ENCODE measurements at places on chromosomes 12 and 14. TPM values are rescaled to one million over a fixed set of nuclear protein-coding genes. Genes with fewer than 3 reads are reported as not detected.

DNA sequence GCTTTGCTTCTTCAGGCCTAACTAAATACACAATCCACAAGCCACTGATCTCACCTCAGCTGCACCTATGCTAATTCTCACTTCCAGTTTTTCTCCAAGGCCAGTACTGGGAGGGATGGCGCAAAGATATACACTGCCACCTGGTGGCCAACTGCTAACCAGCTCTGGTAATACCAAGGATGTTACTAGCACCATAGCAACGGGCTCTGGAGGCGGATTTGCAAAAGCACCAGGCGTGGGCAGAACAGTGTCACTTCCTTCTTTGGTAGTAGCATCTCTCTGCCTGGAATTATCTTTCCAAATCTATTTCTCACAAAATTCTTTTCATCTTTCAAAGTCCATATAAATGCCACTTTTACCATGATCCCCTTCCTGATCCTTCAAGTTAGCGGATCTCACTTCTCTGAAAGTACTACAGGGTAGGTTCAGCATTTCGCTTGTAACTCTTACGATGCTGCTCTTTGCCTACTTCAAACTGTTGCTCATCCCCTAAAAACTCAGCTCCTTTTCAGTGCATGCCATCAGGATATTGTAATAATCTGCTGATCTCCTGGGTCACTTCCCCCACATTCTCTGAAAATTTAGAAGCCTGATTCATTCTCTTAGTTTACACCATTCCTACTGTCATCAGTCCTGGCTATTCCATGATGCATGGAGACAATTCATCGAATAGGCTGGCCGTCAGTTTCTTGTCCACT is 37.1 kb upstream of the FOXJ2 start:
- DNase-seq, result peak; percentile 87
- H3K27ac ChIP-seq, result peak overlapping the region; percentile 66
- H3K36me3 ChIP-seq, result no peaks in the 10 kb centered on the region
- H3K4me1 ChIP-seq, result no peaks in the 10 kb centered on the region

DNA sequence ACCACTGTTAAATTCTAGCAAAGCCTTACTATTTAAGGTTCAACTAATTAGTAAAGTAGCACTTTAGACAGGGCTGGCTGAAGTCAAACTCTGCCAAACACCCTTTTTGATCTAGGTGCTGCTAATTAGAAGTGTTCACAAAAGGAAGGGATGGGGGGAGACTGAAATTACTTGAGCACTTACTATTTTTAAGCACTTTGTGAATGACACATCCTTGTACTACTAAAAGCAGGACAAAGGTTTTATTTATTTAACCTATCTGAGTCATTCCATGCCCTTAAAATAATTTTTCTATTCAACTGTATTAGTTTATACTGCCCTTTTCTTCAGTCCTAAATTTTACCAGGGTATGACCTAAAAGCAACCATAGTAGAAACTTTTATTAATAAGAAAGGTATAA is 20.1 kb downstream of the MBIP start:
- H3K27me3 ChIP-seq, result no peaks in the 10 kb centered on the region
- H3K36me3 ChIP-seq, result peaks cover 63% of the 10 kb centered on the region
- DNase-seq, result no peak
- no peak overlapping the region for H3K27ac ChIP-seq
- H3K4me3 ChIP-seq, result no peak overlapping the region

- no peaks in the 10 kb centered on the region for H3K4me1 ChIP-seq
- no peaks in the 10 kb centered on the region for H3K27me3 ChIP-seq
- H3K27ac ChIP-seq, result no peak overlapping the region
- H3K36me3 ChIP-seq, result no peaks in the 10 kb centered on the region
Observed at GRCh38 chr14:31578792-31579501, 17.7 kb downstream of the NUBPL start.

- no peaks in the 10 kb centered on the region for H3K36me3 ChIP-seq
- no peak overlapping the region for H3K4me3 ChIP-seq
- H3K27ac ChIP-seq, result no peak overlapping the region
- H3K27me3 ChIP-seq, result no peaks in the 10 kb centered on the region
- H3K4me1 ChIP-seq, result no peaks in the 10 kb centered on the region
Observed at GRCh38 chr14:86087377-86087776, 557.4 kb downstream of the FLRT2 start.

DNA sequence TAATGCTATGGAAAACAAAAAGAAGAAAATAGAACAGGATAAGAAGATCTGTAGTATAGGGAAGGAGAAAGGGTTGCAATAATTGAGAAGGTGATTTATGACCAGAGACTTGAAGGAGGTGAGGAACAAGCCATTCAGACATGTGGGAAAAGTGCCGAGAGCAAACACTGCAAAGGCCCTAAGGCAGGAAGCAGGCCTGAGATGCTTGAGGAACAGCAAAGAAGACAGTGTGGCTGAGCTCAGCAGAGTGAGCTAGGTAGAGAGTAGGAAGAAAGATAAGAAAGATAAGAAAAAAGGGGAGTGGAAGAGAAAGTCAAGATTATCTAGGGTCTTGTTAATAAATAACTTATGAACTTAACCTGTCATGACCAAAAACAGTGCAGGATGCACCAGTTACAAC is 671.8 kb downstream of the RPS29 start:
- no peaks in the 10 kb centered on the region for H3K36me3 ChIP-seq
- H3K4me1 ChIP-seq, result no peaks in the 10 kb centered on the region
- no peak overlapping the region for H3K4me3 ChIP-seq
- no peak for DNase-seq

RNASE3 gene
- not detected for total RNA-seq

KRT73 gene
- total RNA-seq, result not detected

DEPDC4 gene
- total RNA-seq, result 2.0 TPM

NTF3 gene
- 1.4 TPM for total RNA-seq

DTX3 gene
- 12.2 TPM for total RNA-seq

BMAL2 gene
- total RNA-seq, result 3.5 TPM

Data from Peyer's patch (tissue), 4 donors.